ENCODE measurements at places on chromosomes 7 and 10.

DNA sequence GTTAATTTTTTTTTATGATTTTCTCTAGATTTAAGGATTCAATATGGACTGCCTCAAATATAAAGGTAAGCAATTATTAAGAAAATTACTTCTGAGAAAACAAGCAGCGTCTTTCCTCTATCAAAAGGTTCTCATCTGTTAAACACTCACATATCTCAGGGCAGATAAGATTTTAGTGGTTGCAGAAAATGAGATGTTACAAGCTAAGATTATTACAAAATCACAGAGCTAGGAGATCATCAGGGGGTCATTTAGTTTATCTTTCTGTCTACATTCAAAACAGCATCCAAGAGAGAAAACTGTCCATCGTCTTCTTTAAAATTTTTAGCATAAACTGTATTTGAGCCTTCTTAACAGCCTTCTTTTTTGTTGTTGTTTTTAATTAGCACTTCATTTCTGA, 29.1 kb upstream of the RHOBTB1 start:
- no peak for DNase-seq

GRCh38 chr7:28939367-28939766, 18.8 kb downstream of the TRIL start:
- DNase-seq = no peak

GRCh38 chr10:1509011-1509530, 228.3 kb downstream of the ADARB2 start:
- DNase-seq = no peak

DNA sequence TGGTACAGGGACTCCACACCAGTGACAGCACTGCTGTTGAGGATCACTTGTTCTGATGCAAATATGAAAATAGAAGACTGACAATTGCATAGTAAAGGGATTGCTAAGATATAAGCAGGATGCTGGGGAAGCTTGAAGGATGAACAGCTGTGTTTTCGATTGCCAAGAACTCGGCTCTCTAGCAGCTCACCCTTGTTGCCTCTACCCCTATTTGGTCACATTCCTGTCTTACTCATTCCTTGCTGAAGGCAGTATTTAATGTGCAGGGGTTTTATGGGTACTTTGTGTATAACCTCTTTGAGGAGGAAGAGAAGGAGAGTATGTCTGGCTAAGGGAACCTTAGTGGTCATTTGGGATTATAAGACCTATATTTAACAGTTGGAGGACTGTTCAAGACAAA, 218.8 kb downstream of the AUTS2 start:
- no peak for DNase-seq

DNA sequence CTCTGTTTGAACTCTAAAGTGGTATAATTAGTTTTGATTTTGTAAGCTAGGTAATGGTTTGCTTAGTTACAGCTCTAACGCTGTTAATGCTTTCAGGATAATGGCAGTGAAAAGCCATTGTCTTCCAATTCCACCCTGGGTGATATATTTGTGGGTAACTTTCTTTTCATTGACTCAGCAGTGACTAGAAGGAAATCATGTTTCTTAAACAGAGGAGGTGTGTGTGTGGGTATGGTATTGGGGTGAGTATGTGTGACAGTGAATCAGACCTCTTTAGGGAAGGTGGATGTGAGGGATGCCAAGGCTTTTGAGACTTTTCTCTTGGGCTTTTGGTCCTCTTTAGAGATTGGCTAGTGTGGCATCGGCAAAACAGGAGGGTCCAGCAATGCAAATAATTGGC, 13.6 kb downstream of the ENTPD7 start:
- no peak for DNase-seq

DNA sequence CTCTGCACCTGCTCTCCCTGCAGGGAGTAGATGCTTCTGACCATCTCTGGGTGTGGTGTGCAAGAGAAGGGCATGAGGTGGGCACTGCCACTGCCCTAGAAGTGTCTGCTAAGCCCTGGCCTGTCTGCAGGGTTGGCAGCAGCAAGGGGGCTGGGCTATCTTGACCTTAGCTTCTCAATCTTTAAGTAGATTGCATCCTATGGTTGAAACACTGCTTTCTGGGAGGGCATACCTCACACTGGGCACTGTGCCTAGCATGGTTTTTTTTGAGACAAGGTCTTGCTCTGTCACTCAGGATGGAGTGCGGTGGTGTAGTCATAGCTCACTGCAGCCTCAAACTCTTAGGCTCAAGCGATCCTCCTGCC, 54.9 kb downstream of the CLIP2 start:
- no peak for DNase-seq

GRCh38 chr7:128108129-128108528, 76.9 kb upstream of the LRRC4 start:
- no peak for DNase-seq

DNA sequence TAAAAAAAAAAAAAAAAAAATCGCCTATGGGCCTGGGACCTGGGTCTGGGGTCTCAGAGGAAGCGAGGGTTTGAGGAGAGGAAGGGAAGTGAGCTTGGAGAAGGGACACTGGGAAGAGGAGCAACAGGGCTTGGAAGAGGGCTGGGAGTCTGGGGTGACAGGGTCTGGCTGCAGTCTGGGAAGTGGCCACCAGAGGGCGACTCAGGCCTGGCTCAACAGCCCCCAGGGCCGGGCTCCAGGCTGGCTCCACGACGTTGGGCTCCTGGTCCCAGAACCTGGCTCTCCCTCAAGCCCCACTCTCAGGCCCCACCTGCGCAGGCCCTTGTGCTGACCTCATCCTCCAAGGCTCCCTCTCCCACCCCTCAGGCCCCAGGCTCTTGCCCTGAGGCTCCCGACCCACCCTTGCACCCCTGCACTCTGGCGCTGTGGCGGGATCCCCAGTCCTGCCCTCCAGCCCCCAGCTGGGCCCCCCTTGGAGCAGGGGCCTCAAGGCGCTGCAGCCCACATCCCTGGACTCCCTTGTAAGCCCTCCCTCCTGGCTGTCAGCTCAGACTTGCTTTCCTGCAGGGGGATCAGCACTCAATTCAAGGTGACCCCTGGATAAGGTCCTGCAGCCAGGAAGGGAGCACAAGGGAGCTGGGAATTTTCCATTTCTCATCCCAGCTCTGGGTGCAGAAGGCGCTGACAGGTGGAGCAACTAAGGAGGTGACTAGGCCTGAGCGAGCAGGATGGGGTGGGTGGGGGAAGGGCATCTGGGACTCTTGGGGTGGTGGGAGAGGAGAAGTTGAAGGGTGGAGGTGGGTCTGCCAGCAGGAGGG, 5.4 kb upstream of the SPACDR start:
- peak; percentile 81 for DNase-seq
